ENCODE measurements at places on chromosomes 16 and 17.

DNA sequence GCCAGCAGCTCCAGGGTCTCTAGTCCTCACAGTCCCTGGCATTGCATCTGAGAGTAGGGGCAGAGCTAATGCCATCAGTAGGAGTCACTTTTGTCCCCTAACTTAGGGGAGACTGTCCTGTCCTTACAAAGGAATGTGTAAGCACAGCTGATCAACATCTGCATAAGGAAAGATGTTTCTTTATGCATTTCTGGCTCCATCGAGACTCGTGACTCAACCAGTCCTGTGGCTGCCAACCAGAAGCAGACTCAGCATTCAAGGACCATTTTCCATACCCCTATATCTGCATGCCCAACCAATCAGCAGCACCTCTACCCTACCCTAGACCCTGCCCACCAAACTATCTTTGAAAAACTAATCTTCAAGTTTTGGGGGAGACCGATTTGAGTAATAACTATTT lies 8.2 kb upstream of the MPP2 start:
- DNase-seq = no peak

DNA sequence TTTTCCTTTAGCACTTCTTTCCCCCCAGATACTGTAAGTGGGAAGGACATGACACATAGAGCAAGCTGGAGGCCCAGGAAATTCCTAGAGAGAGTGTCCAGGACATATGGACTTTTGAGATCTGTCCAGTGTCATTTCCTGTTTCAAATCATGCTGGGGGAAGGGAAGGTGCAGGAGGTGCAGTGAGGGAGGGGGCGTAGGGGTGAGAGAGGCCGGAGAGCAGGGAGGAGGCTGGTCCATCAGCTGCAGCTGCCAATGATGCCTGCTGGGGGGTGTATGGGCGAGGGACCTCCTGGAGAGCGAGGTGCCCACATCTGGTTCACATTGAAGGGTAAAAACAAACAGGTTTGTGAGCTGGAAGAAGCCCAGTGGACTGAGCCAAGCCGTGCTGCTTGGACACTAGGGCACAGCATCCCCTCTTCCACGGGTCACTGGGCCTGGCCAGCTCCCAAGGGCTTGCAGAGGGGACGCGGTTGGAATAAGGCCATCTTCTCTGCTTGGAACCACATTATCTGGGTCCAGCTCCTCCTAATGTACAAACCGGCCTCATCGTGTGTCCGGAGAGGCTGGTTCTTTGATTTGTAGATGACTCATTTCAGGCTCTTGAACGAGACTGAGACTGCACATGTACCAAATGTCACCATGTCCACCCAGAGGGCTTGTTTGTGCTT lies 70.4 kb upstream of the SMURF2 start:
- DNase-seq = no peak

GRCh38 chr17:28327709-28328108 lies 7.6 kb downstream of the IFT20 start:
- peak; percentile 23 for DNase-seq

DNA sequence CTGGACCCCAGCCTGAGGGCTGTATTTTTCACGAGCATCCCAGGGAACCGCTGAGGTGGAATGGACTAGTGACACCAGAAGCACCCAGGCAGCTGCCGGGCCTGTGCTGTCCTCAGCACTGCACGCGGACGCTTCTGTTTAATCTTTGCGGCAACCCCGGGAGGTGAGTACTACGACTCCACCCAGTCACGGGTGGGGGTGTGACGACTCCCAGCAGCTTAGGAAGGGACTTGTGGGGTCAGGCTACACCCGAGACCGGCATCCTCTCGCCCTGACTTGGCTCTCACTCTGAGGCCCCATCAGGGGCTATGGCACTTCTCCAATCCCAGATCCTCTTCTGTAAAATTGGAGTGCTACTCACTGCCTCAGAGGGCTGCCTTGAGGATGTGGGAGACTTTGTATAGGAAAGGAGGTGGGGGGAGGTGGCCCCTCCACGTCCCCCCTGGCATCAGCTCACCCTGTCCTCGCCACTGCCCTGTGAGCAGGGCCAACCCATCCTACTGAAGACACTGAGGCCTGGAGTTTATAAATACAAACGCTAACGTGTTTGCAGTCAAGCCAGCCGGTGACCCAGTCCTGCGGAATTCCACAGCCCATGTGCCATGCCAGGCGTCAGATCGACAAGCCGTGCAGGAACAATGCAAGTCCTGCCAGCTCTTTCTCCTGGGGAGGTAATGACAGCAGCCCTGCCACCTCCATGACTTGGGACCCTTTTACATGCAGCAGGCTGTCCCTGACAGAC lies 44.4 kb downstream of the PPL start:
- no peak for DNase-seq

DNA sequence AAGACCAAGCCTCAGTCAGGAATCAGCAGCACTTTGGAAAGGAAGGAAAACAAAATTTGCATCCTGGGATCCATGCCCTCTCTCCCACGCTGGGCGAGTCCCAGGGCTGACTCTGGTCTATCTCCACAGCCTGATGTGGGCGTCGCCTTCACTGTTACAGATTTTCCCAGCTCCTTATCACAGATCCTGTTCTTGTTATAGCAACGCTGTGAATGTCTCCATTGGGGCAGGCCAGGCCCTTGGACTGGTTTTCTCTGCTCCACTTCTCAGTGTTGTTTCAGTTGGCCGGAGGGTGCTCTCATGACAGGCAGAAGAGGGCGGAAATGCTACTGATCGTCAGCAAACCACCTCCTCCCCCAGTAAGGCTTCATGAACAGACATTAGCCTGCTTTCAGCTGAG lies 127.9 kb upstream of the CDH11 start:
- DNase-seq = peak; percentile 77

GRCh38 chr16:29814592-29814991 lies 1.4 kb upstream of the PAGR1 start:
- DNase-seq = no peak

- DNase-seq = no peak
These were observed 406.2 kb downstream of the CDH11 start for GRCh38 chr16:64715624-64716023.

GRCh38 chr16:4265676-4266075 lies 7.1 kb downstream of the TFAP4 start:
- DNase-seq = no peak

- no peak for DNase-seq
These were observed 73.6 kb upstream of the HAS3 start for GRCh38 chr16:69031877-69032301.

- DNase-seq = no peak
These were observed 10.2 kb downstream of the GABARAPL2 start for GRCh38 chr16:75576384-75576811.
